Neural progenitor cell (in vitro differentiated cells): ENCODE measurements at places on chromosomes 6 and 20.

DNA sequence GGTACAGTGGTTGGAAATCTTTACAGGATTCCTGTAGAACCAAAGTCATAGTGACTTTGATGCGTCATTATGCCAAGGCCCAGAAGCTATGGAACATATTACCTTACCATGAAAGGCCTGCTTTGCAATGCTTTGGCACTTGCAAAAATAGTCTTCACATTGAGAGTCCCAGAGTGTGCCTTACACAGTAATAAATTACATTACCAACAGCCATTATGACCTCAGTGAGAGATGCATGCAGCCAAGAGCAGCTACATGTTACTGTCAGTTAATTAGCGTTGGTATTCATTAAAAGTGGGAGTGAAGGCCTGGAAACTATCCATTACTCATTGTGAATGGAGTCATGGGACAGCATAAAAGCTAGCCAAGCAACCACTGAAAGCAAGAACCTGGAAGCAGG, 39.2 kb upstream of the HDDC2 start:
- no peak overlapping the region for H3K4me3 ChIP-seq
- peaks cover 2% of the 10 kb centered on the region for H3K4me1 ChIP-seq
- no peak overlapping the region for H3K27ac ChIP-seq
- H3K27me3 ChIP-seq: no peaks in the 10 kb centered on the region
- no peak for DNase-seq

DNA sequence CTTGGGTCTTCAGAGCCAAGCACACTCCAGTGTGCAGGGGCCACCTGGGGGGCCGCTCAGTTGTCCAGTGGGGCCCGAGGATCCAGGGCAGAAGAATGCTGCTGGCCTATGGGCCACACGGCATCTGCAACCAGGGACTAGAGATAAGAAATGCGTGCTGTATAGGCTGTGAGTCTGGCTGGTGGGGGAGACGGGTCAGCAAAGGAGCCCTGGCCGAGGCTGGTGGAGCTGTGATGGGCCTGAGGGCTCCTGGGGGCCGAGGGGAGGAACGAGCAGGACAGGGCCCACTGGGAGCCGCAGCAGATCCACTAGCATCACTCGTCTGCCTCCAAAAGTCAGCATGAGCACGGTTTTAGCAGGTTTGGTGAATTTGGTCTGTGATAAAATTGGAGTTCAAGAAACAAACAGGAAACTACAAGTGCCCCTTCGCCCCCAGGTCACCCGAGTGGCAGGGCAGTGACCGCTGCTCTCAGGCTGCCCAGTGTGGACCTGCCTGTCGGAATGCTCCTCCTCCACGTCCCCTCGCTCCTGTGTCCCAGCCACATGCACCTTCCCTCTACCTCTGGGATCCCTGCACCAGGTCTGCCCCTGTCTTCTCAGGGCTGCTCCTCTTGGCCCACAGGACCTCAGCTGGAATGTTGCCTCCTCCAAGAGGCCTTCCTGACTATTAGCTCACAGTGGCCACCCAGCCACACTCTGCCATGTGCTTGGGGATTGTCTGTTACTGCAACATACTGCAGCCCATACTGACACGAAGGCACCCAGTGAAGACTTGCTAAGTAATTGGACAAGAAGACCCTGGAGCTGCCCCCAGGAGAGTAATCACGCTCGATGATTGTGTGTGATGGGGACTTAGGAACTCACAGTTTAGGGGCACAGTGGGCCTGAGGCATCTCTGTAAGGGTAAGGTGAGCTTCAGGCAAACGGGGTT, 10.9 kb downstream of the ACSS1 start:
- DNase-seq: no peak
- H3K4me1 ChIP-seq: no peaks in the 10 kb centered on the region
- H3K27ac ChIP-seq: no peak overlapping the region
- no peaks in the 10 kb centered on the region for H3K27me3 ChIP-seq
- no peak overlapping the region for H3K4me3 ChIP-seq

GRCh38 chr20:63086421-63087235, 79.9 kb upstream of the BHLHE23 start:
- no peak for DNase-seq
- no peak overlapping the region for H3K4me3 ChIP-seq
- peaks cover 18% of the 10 kb centered on the region for H3K27me3 ChIP-seq
- no peak overlapping the region for H3K27ac ChIP-seq

GRCh38 chr20:63230800-63231268, 4.9 kb upstream of the BIRC7 start:
- peaks cover 31% of the 10 kb centered on the region for H3K4me1 ChIP-seq
- peak; percentile 92 for DNase-seq
- H3K36me3 ChIP-seq: no peaks in the 10 kb centered on the region
- no peaks in the 10 kb centered on the region for H3K27me3 ChIP-seq
- H3K27ac ChIP-seq: no peak overlapping the region
- H3K4me3 ChIP-seq: no peak overlapping the region

- no peaks in the 10 kb centered on the region for H3K36me3 ChIP-seq
- no peak within 1 kb of the TSS for H3K27ac ChIP-seq
These were observed at the start of gene PGK2 for GRCh38 chr6:49787176-49787575. Gene PGK2 (minus strand): TSS chr6:49787285. CDS start chr6:49787187, 98 bp downstream.

DNA sequence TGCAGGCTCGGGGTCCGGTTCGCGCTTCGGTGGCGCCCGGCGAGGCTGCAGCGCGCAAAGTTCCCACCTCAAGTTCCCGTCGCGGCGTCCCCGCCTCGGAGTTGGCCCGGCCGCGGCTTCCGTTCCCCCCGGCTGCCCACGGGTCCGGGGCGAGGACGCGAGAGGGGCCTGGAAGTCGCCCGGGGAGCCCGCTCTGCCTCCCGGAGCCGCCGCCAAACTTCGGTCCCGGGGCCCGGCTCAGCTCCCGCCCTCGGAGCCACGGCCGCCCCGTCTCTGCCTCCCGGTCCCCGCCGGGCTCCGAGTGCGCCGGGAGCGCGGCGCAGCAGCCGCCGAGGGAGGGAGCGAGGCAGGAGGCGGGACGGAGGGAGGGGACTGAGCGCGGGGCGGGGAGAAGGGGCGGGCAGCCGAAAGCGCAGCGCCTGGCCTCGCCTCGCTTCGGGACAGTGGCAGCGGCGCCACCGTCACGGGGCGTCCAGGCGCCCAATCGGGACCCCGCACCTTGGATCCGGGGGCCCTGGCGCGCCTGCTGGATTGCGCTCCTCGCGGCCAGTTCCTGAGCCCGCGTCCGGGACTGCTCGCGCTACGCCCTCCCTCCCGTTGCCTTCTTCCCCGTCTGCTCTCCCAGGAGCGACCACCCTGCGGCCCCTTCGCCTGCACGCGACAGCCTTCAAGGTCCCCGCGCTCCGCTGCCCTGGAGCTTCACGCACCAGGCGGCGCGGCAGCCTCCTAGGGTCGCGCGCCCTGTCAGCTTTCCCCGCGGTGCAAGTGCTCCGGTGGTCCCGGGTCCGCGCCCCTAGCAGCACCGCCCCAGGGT, at the start of gene KCNG1:
TSS of gene KCNG1 (minus strand) at position 305 of the 814 bp plus-strand sequence. CDS start 12,769 bp downstream, outside the sequence.
- H3K4me3 ChIP-seq: peak within 1 kb of the TSS; percentile 54
- H3K36me3 ChIP-seq: no peaks in the 10 kb centered on the region
- peaks cover 38% of the 10 kb centered on the region for H3K4me1 ChIP-seq
- no peak within 1 kb of the TSS for H3K27ac ChIP-seq
